ENCODE measurements at places on chromosomes 4 and X.
A peak's percentile ranks its signal among the peaks of the same experiment; 100 is the strongest.

- peak; percentile 7 for DNase-seq
Measured at GRCh38 chrX:23317799-23318724, 16.6 kb upstream of the PTCHD1 start.

DNA sequence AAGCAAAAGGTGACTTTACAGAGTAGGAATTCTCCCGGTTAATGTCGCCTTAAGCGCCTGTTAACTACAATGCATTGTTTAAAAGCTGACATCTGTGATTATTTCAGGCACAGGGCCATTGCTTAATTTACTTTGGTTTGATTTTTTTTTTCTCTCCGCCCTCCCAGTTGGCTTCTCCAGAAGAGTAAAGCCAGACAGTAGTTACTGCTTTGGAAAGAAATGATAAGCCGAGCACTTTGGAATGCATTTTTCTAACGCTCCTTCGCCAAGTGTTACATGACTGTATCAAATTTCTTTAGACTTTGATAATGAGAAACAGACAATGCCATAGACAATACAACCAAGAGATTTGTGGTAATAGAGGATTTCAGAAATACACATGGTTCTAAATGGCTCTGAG, 383.0 kb upstream of the TENM3 start:
- no peak for DNase-seq

- DNase-seq, result no peak
Measured at GRCh38 chr4:88858752-88859151, 161.1 kb upstream of the NAP1L5 start.

GRCh38 chr4:88826771-88827170, 129.1 kb upstream of the NAP1L5 start:
- DNase-seq, result no peak

DNA sequence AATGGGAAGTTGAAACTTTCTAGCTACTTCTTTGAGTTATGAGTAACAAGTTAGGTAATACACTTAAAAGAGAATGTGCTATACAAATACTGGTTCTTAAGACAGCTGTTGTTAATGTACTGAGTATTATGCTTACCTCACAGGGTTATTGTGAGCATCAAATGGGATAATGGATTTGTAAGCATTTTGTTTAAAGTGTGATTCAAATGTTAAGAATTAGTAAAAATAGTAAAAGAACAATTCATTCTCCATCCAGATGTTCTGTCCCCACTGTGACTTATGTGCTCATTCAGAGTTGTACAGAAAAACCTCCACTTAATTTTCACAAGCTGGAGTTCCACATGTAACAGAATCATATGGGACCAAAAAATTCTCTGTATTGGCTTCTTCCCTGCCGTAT, 63.6 kb downstream of the AR start:
- DNase-seq, result no peak

- no peak for DNase-seq
Measured at GRCh38 chr4:81348778-81349094, 123.0 kb downstream of the RASGEF1B start.

- peak; percentile 57 for DNase-seq
Measured at GRCh38 chr4:88814043-88814617, 116.5 kb upstream of the NAP1L5 start.

DNA sequence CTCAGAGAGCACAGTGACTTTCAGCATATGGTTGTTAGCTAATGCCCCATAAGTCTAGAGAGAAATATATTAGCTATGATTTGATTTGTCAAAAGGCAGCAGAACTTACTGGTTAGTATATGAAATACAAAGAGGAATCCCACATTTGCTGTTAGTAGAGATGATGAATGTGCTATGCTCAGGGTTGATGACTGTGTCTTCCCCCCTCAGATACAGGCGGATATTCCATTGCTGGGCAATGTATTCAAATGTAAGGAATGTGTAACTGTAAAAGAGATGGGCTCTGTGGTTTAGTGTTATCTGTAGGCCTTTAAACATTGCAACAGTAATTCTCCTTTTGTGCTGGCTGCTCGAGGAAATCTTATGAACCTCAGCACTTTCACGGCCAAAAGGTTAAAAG, 528.9 kb upstream of the ARX start:
- DNase-seq, result no peak

DNA sequence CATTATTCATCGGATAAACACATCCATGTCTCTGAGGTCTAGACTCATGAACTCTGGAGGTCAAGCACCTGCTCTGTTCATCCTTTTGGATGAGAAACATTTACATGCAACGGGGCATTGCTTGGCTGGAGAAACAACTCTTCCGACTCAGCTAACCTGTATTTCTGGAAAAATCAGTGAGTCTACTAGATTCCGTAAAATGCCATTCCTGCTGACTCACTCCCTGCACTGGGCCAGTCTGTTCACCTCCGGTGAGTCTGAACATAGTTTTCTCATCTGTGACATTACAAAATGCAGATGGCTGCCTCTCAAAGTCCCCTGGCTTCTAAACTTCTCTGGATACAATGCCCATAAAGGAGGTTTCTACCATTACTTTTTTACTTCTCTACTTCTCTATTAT, 185.7 kb upstream of the HS3ST1 start:
- DNase-seq, result no peak

GRCh38 chrX:84192006-84192405, 4.0 kb upstream of the RPS6KA6 start:
- DNase-seq, result no peak

DNA sequence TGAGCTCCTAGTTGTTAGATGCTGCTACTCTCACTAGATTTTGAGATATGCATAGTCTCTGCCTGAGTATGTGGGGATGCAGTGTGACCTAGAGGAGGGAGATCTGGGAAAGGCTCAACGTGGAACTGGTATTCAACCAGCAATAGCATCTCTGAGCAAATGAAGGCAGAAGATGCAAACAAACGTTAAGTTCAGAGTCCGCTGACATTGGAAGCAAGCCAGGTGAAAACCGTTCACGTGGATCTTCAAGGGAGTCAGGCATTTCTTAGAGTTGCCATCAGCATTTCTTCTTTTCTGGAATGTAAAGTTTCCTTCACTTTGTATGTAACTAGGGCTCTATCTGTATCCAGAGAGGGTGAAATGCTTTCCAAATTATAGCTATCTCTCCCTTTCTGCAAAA, 59.9 kb downstream of the C4orf51 start:
- DNase-seq, result no peak

DNA sequence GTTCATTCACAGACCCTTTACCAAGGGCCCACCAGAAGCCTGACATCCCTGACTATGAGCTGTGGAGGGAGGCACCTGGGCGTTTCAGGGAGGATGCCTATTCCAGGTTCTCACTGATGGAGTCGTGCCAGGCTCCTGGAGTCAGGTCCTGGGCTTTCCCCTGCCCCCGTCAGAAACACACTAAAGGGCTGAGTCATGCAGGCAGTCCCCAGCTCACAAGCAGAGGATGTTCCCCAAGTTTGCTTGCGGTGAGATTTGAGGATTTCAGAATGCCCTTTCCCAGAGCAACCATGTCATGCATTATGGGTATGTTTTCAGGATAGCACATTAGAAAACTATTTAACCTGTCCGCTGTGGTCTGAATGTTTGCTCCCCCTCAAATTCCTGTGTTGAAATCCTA, 45.2 kb downstream of the FHDC1 start:
- no peak for DNase-seq

DNA sequence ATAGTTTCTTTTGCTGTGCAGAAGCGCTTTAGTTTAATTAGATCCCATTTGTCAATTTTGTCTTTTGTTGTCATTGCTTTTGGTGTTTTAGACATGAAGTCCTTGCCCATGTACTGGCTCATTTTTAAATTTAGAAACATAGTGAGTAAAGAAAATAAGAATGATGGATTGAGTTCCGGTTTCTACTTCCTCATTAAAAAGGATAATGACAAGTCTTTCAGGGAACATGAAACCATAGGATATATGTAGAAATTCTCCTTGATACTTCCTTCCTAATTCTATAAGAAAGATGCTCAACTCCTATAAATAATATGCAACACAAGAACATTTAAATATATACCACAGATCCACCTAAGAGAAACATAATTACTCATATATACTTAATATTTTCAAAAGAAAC, 240.9 kb downstream of the BANK1 start:
- DNase-seq, result no peak

GRCh38 chrX:118736394-118737010, 9.1 kb downstream of the IL13RA1 start:
- DNase-seq, result no peak

- no peak for DNase-seq
Measured at GRCh38 chr4:177530561-177530960, 88.3 kb upstream of the AGA start.

GRCh38 chrX:23901805-23902204, 5.9 kb downstream of the APOO start:
- peak; percentile 41 for DNase-seq

DNA sequence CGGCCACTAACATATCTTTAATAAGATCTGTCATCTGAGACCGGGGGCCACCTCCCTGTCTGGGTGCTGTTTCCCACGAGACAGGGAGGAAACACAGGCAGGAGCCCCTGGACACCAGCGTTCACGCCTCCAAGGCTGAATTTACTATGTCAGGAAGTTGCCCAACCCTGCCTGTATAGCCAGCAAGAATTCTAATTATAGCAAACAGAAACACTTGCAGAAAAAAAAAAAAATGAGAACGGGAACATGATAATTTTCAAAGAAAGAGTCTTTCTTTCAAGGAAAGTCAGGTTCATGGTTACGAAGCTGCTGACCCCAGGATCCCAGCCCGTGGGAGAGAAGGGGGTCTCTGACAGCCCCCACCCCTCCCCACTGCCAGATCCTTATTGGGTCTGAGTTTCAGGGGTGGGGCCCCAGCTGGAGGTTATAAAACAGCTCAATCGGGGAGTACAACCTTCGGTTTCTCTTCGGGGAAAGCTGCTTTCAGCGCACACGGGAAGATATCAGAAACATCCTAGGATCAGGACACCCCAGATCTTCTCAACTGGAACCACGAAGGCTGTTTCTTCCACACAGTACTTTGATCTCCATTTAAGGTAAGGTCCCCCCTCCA, at the start of gene IL3RA:
Gene IL3RA, plus strand, starts transcription at position 455 of the 613 bp plus-strand sequence. CDS start 4,981 bp downstream, outside the sequence.
- DNase-seq, result no peak

GRCh38 chr4:52103319-52103718, 52.2 kb downstream of the SPATA18 start:
- no peak for DNase-seq

DNA sequence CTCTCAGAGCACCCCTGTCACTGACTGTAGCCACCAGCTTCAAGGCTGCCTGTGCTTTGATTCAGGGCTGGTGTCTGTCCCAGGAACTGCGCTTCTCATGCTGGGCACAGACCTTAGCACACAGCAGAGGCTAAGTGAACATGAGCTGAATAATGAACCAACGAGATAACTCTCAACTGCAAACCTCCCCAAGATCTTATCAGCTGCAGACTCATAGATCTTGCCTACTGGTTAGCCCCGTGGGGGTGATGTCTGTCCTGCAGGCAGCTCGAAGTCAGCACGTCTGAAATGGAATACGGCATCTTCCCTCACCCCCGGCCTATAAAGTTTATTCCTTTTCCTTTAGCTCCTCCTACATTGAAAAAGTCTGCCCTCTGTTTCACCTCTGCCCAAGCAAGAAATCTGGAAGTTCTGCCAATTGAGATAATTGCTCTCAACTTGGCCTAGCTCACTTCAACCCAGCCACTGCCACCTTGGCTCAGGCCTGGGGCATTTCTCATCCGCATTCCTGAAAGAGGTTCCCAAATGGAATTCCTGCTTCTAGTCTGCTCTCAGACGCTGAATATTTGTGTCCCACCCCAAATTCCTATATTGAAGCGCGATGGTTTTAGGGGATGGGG, 73.7 kb downstream of the GATB start:
- no peak for DNase-seq

DNA sequence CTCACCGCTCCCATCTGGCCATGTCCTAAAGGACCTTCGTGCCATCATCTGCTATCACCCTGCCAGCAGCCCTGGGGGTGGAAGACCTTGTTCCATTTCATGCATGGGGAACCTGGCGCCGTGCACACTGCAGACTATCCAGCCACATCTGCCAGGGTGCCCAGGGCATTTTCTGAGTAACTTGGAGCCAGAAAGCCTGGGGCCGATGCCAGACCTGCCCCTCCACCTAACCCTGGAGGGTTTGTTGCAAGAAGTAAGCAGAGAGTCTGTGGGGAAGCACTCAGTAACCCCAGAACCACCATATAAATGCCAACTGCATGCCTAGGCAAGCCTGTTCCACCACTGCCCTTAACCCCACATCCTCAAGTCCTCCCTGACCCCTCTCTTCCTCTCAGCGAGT, 7.3 kb downstream of the HAUS7 start:
- DNase-seq, result no peak

GRCh38 chr4:8281519-8282133, 12.1 kb downstream of the HTRA3 start:
- no peak for DNase-seq

DNA sequence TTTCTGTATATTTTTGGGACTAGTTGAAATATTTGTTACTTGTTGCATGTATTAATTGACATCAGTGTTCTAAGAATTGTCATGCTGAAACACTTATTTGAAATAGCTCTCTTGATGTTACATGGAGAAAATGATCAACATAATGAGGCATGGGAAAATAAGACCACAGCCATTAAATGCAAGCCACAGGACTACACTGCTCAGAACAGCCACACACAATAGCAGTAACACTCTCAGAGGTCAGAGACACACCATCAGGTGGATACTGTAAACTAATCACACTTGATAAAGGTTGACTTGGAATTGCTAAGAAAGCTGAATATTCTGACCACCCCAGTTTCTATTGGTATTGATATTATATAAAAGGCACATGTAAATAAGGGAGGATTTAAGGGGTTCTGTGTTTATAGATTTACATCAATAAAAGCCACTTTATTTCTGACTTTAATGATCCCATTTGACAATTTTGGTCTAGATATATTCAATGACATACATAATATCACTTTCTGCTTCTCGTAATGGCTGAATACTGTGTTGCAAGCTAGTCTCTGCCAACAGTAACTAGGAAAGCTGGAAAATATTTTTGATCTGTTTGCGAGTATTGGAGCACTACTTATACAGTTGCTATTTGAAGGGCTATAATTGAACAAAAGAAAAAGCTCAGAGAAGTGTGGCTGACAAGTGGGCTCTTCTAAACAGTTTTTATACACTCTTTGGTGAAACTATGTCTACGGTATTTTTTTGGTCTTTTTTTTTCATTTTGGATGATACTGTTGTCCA, 876.5 kb upstream of the INTU start:
- DNase-seq, result no peak
